ENCODE measurements at places on chromosomes 5 and 9. TPM values are rescaled to one million over a fixed set of nuclear protein-coding genes. Genes with fewer than 3 reads are reported as not detected.

- no peak overlapping the region for H3K4me3 ChIP-seq
- H3K36me3 ChIP-seq, result peaks cover 5% of the 10 kb centered on the region
- DNase-seq, result peak; percentile 22
- no peaks in the 10 kb centered on the region for H3K27me3 ChIP-seq
- peaks cover 35% of the 10 kb centered on the region for H3K4me1 ChIP-seq
- peak overlapping the region; percentile 54 for H3K27ac ChIP-seq
Observed at GRCh38 chr9:5557606-5558587, 47.6 kb downstream of the PDCD1LG2 start.

DNA sequence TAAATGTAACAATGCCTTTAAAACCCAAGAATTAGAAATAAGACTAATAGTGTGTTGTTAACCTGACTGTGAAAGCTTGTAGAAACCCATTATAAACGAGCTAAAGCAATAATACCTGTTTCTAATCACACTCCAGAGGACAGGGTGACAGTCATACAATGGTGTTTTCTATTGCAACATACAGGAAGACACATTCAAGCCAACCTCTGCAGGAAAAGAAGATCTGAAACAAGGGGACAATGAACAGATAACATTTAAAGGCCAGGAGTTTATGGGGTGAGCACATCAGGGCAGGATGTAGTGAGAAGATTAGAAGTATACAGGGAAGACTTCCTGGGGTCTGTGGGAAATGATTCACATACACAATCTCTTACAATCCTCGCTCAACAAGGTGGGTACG, 13.8 kb downstream of the BARHL1 start:
- H3K36me3 ChIP-seq, result peaks cover 61% of the 10 kb centered on the region
- H3K27ac ChIP-seq, result no peak overlapping the region
- no peak overlapping the region for H3K4me3 ChIP-seq
- H3K4me1 ChIP-seq, result no peaks in the 10 kb centered on the region
- DNase-seq, result no peak

- DNase-seq, result no peak
- no peak overlapping the region for H3K27ac ChIP-seq
- no peaks in the 10 kb centered on the region for H3K4me1 ChIP-seq
- no peaks in the 10 kb centered on the region for H3K36me3 ChIP-seq
- H3K4me3 ChIP-seq, result no peak overlapping the region
Observed at GRCh38 chr9:34744295-34745221, 34.6 kb upstream of the CCL21 start.

DNA sequence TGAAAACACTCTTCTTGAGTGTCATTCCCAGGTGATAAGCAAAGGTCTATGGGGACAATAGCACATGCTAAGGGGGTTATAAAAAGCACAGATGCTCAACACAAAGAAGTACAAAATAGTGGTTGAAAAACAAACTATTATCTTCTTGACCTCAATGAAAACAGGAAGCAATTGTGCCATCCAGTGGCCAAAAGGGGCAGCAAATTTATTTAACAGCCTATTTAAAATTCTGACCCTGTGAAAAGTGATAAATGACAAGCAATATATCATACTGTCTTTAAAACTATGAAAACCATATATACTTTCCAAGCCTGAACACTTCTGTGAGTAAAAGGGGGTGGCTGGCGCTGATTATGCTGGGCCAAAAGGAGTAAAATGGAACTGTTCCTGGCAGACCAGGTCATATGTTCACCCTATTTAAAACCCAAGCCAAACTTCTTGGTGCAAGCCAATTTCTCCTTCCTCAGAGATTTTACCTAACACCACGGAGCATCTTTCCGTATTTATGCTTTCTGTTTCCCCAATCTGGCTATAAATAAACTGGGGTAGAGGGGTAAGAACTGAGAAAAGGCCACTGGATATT, 29.7 kb downstream of the TEX10 start:
- no peak overlapping the region for H3K4me3 ChIP-seq
- peaks cover 12% of the 10 kb centered on the region for H3K4me1 ChIP-seq
- no peak overlapping the region for H3K27ac ChIP-seq
- DNase-seq, result no peak

- no peaks in the 10 kb centered on the region for H3K4me1 ChIP-seq
- H3K4me3 ChIP-seq, result no peak overlapping the region
- H3K27me3 ChIP-seq, result no peaks in the 10 kb centered on the region
- H3K36me3 ChIP-seq, result no peaks in the 10 kb centered on the region
- H3K27ac ChIP-seq, result no peak overlapping the region
- DNase-seq, result no peak
Observed at GRCh38 chr9:16598316-16598715, 272.2 kb downstream of the BNC2 start.

GRCh38 chr5:61468483-61468865, 136.4 kb downstream of the ZSWIM6 start:
- H3K36me3 ChIP-seq, result no peaks in the 10 kb centered on the region
- H3K4me1 ChIP-seq, result peaks cover 29% of the 10 kb centered on the region
- H3K4me3 ChIP-seq, result no peak overlapping the region
- no peak for DNase-seq

DNA sequence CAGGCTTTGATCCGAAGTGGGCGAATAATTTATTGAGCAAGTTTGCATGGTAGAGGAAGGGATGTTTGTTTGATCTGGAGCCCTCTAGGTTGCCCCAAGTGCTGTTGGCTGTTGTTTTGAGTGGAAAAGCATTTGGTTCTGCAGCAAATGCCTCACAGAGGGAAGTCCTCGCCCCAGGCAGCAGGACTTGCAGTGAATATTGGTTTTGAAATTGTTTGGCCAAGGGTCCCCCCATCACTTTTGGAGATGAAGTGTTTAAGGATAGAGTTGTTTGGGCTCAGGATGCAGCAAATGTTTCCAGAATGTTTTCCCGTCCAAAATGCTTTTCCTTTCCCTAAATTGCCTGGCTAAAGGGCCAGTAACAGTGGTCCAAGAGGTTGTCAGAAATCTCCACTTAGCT, 3.1 kb downstream of the JADE2 start:
- peaks cover 60% of the 10 kb centered on the region for H3K4me1 ChIP-seq
- H3K4me3 ChIP-seq, result peak overlapping the region; percentile 98
- no peak for DNase-seq
- H3K36me3 ChIP-seq, result peaks cover 9% of the 10 kb centered on the region
- H3K27me3 ChIP-seq, result no peaks in the 10 kb centered on the region

DNA sequence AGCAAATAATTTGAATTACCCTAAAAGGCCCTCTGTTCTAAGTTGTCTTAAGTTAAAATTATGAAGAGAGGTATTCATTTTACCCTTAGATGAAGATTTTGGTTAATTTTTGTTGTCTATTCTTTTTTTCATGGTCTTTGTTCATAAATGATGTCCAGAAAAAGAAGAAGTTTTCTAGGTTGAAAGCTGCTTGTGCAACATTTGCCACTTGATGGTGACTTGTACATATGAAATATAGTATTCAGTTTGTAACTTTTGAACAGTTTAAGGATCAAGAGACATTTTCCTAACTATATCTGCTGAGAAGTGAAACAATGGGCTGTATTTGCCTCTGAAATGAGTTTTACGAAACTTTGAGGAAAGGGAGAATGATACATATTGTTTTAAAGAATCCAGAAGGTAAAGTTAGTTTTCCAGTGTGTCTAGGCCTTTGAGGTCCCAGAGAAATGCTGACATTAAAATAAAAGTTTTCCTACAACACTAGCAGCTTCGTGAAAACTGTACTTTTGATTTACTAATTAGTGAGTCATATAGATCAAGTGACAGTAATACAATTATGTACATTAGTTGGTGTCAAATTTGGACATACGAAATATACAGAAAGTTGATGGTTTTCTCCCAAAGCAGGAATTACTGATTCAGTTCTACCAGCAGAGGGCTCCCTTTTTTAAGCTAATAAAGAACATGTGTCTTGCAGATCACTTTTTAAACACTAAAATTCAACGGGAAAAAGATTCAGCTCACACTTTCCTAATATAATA, 70.5 kb downstream of the PIK3R1 start:
- no peak for DNase-seq
- peak overlapping the region; percentile 89 for H3K27ac ChIP-seq
- H3K36me3 ChIP-seq, result peaks cover 41% of the 10 kb centered on the region
- peak overlapping the region; percentile 12 for H3K4me3 ChIP-seq
- H3K4me1 ChIP-seq, result peaks cover 85% of the 10 kb centered on the region
- H3K27me3 ChIP-seq, result no peaks in the 10 kb centered on the region

DNA sequence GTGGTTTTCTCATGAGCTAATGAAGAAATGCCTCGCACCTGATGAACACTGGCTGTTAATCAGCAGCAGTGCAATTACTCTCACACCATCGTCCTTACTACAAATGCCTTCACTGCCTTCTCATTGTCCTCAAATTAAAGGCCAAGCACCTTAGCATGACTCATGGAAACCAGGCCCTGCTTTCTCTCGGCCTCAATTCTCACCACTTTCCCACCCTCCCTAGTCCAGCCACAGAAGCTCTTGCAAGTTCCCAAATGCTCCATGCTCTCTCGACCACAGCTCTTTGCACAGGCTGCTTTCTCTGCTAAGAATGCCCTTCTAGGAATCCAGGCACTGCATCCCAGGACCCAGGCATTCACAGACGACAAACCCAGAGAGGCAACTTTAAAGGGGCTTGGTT, 94.6 kb upstream of the KLF4 start:
- no peaks in the 10 kb centered on the region for H3K36me3 ChIP-seq
- peaks cover 16% of the 10 kb centered on the region for H3K27me3 ChIP-seq
- DNase-seq, result no peak
- H3K4me1 ChIP-seq, result no peaks in the 10 kb centered on the region

DNA sequence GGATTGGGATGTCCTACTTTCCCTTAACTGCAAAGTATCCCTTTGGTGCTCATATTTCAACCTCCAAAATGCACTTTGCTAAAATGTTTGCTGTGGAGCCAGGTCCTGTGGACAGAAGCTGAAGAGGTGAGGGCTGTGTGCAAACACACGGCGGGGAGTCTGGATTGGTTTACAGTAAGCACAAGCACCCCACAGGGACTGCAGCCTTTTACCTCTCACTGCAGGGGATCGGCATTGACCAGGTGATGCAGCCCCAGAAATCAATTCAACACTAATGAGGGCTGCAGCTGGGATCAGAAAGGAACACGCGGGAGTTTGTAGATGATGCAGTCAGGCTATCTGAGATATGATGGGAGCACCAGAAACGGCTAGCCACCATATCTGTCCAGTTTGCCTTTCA, 450.9 kb downstream of the CCDC171 start:
- H3K27ac ChIP-seq, result no peak overlapping the region
- H3K27me3 ChIP-seq, result peaks cover 4% of the 10 kb centered on the region

- no peak overlapping the region for H3K27ac ChIP-seq
- DNase-seq, result no peak
- H3K4me3 ChIP-seq, result no peak overlapping the region
Observed at GRCh38 chr5:64792469-64792868, 23.7 kb downstream of the CWC27 start.

GRCh38 chr9:137969008-137969407, 91.4 kb downstream of the CACNA1B start:
- no peak for DNase-seq
- peaks cover 20% of the 10 kb centered on the region for H3K27me3 ChIP-seq
- no peaks in the 10 kb centered on the region for H3K36me3 ChIP-seq
- no peak overlapping the region for H3K27ac ChIP-seq
- H3K4me3 ChIP-seq, result no peak overlapping the region

GRCh38 chr5:171128136-171128535, 180.9 kb upstream of the TLX3 start:
- peaks cover 11% of the 10 kb centered on the region for H3K27me3 ChIP-seq
- no peak for DNase-seq
- no peak overlapping the region for H3K27ac ChIP-seq
- no peaks in the 10 kb centered on the region for H3K4me1 ChIP-seq

- no peaks in the 10 kb centered on the region for H3K4me1 ChIP-seq
- H3K4me3 ChIP-seq, result no peak overlapping the region
- no peak for DNase-seq
Observed at GRCh38 chr5:135221696-135222095, 177.3 kb downstream of the MACROH2A1 start.

DNA sequence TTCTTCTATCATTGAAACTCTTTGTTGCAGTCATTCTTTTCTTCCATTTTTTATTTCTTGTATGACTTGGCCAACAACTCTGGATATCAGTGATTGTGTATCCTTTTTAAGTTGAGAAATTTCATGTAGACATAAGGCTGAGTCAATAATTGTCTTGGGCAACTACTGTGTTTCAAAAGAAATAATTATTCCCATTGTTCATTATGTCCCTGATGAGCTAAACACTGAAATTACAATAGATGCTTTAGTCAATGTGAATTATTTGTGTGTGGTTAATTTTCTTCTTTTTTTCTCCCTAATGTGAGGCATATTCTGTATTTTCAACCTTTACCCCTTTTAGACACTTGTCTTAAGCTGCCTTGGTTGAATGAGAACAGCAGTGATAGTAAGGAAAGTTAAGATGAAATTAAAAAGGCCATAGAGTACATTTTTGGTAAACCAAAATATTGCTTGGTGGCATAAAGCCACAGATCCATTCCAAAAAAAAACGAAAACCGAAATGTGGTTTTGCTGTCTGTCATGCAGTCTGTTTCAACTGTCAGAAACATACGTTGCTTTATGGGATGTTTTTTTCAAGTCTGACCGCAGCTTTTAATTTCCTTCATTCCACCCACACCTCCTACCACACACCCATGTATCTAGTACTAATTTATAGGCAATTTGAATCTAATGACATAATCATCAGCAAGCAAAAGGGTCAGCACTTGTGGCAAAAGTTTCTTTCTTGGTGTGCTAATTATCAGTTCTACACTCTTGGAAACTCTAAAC, 21.1 kb downstream of the TLE4 start:
- peak; percentile 28 for DNase-seq
- peaks cover 75% of the 10 kb centered on the region for H3K4me1 ChIP-seq
- peak overlapping the region; percentile 78 for H3K27ac ChIP-seq
- peaks cover 49% of the 10 kb centered on the region for H3K36me3 ChIP-seq

DNA sequence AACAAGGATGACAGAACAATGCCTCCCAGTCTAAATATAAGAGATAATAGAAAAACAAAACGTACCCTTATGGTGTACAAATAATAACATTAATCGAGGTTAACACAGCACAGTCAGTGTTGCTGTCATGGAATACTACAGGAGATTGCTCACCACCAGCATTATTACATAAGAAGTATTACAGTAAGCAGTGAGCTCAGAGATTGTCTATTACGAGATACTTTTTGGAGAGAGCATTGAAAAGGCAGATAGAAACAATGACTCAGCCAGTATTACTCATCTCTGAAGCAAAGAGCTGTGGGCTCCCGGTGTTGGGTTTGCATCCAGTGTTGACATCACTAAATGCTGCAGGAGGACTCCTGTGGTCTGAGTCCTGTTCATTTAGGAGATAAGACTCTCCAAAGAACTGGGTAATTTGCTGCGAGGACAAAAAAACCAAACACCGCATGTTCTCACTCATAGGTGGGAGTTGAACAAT, 191.9 kb upstream of the SEMA6A start:
- no peaks in the 10 kb centered on the region for H3K27me3 ChIP-seq
- H3K4me3 ChIP-seq, result no peak overlapping the region
- H3K4me1 ChIP-seq, result no peaks in the 10 kb centered on the region
- DNase-seq, result no peak
- no peak overlapping the region for H3K27ac ChIP-seq

GRCh38 chr5:665541-665955, 27.6 kb downstream of the TPPP start:
- no peak overlapping the region for H3K4me3 ChIP-seq
- DNase-seq, result no peak
- no peaks in the 10 kb centered on the region for H3K4me1 ChIP-seq
- peaks cover 17% of the 10 kb centered on the region for H3K36me3 ChIP-seq
- no peaks in the 10 kb centered on the region for H3K27me3 ChIP-seq
- no peak overlapping the region for H3K27ac ChIP-seq

GRCh38 chr5:79181419-79182022, 54.4 kb upstream of the JMY start:
- H3K27ac ChIP-seq, result no peak overlapping the region
- no peak for DNase-seq
- no peaks in the 10 kb centered on the region for H3K27me3 ChIP-seq
- H3K4me1 ChIP-seq, result peaks cover 3% of the 10 kb centered on the region
- no peak overlapping the region for H3K4me3 ChIP-seq
- H3K36me3 ChIP-seq, result no peaks in the 10 kb centered on the region

Gene GNA14
- total RNA-seq, result not detected

Gene PDGFRB
- 1.1 TPM for total RNA-seq

Gene PCDHA6
- total RNA-seq, result not detected

Gene PRUNE2
- 0.35 TPM for total RNA-seq

All from activated naive CD8-positive, alpha-beta T cell treated with anti-CD3 and anti-CD28 coated beads for 36 hours (primary cell).